Heart right ventricle (tissue), 16 donors: ENCODE measurements at places on chromosomes 3 and 15. TPM values are rescaled to one million over a fixed set of nuclear protein-coding genes. Genes with fewer than 3 reads are reported as not detected.

The HRG gene
- not detected for total RNA-seq

DNA sequence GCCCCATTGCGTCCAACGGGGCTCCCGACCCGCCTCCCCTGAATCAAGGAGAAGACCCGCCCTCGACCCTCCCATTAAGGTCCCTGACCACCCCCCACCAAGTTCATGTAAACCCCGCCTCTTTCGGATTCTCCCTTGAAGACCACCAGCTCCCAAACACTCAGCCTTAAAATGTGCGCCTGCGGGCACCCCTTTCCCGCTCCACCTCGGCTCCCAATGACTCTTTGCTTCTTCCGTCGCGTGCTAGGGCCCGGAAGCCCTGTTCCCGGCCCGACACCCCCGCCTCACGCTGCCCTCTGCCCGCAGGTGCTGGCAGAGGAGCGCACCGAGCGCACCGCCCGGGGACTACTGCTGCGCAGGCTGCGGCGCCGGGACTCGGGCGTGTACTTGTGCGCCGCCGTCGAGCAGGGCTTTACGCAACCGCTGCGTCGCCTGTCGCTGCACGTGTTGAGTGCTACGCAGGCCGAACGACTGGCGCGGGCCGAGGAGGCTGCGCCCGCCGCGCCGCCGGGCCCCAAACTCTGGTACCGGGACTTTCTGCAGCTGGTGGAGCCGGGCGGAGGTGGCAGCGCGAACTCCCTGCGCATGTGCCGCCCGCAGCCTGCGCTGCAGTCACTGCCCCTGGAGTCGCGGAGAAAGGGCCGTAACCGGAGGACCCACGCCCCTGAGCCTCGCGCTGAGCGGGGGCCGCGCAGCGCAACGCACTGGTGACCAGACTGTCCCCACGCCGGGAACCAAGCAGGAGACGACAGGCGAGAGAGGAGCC lies 2.7 kb upstream of the LSMEM2 start:
- no peak for DNase-seq

The CRYGS gene
- total RNA-seq, result 1.2 TPM

The IRAK2 gene
- total RNA-seq, result 0.92 TPM

GRCh38 chr3:47408839-47409229 lies 28.0 kb downstream of the PTPN23 start:
- DNase-seq, result no peak
